Uterus (tissue), 4 donors: ENCODE measurements at places on chromosomes 6 and 20. TPM values are rescaled to one million over a fixed set of nuclear protein-coding genes. Genes with fewer than 3 reads are reported as not detected.

GRCh38 chr20:45459606-45460005 lies 9.9 kb upstream of the WFDC2 start:
- no peak for DNase-seq

- DNase-seq = no peak
Observed at GRCh38 chr20:52490711-52491430, 299.3 kb upstream of the ZFP64 start.

- DNase-seq = peak; percentile 30
Observed at GRCh38 chr20:44495802-44496481, 20.3 kb downstream of the TTPAL start.

GRCh38 chr6:150887978-150888563 lies 22.6 kb downstream of the MTHFD1L start:
- no peak for DNase-seq

Gene DYNLT2
- 2.7 TPM for total RNA-seq

- no peak for DNase-seq
Observed at GRCh38 chr6:25342802-25343201, 63.6 kb downstream of the CARMIL1 start.

- DNase-seq = no peak
Observed at GRCh38 chr6:31691564-31692108, 10.8 kb upstream of the LY6G5C start.

- DNase-seq = no peak
Observed at GRCh38 chr20:20410678-20411077, 42.8 kb downstream of the INSM1 start.

Gene HLA-DOA
- total RNA-seq = 8.2 TPM

Gene SAMD10
- 0.83 TPM for total RNA-seq

DNA sequence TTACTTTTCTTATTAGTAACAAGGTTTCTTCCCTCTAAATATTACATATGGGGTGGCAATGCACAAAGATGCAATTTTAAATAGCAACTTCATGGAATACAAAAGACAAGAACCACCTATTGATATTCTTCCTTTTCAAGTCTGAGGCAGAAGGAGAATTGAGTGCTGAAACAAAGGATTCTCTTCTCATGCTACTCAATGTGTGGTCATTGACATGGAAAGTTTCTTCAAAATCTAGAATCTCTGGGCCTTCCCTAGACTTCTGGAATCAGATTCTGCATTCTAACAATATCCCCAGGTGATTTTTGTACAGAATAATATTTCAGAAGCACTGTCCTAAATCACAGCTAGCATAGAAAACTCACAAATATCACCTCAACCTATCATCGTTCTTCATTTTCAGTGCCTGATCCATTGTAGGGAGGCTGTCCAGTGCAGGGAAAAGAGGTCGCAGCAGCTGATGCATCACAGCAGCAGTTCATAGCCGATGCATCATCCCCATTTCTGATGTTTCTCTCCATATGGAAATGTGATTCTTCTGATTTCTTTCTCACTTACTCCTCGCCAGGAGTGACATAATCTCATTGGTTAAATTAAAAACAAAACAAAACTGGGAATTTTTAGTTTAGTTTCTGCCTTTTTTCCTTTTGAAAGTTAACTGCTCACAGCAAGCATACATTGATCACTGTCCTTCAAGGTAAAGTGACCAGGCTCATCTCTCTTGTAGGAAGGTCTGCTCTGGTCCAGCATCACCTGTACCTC lies 139.5 kb upstream of the FAM83B start:
- DNase-seq = no peak

Gene CCDC28A
- 9.0 TPM for total RNA-seq

Gene MYLK4
- total RNA-seq = 1.2 TPM

Gene RPS10
- 1,812 TPM for total RNA-seq

Gene HLA-G
- not detected for total RNA-seq

- no peak for DNase-seq
Observed at GRCh38 chr6:1468126-1468525, 78.8 kb downstream of the FOXF2 start.

Gene REM1
- 0.59 TPM for total RNA-seq

- no peak for DNase-seq
Observed at GRCh38 chr20:45377269-45377668, 856 bp downstream of the TP53TG5 start.

DNA sequence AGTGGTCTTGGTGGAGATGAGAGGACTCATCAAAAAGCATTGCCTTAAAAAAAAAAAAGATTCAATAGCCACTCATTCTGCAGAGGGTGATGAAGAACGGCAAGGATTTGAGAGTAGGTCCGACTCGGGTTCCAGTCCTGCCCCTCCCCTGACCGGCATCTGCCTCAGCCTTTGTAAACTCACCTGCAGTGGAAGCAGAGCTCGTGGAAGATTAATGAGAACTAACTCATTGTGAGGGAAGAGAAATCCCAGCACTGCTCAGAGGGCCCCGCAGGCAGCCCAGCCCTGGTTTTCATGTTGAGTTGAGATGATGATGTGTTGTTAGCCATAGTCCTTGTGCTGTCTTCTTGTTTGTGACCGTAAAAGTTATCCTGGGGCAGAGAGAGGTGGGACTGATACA lies 59.4 kb downstream of the GCNT2 start:
- DNase-seq = no peak

Gene PTPRT
- total RNA-seq = 2.1 TPM

DNA sequence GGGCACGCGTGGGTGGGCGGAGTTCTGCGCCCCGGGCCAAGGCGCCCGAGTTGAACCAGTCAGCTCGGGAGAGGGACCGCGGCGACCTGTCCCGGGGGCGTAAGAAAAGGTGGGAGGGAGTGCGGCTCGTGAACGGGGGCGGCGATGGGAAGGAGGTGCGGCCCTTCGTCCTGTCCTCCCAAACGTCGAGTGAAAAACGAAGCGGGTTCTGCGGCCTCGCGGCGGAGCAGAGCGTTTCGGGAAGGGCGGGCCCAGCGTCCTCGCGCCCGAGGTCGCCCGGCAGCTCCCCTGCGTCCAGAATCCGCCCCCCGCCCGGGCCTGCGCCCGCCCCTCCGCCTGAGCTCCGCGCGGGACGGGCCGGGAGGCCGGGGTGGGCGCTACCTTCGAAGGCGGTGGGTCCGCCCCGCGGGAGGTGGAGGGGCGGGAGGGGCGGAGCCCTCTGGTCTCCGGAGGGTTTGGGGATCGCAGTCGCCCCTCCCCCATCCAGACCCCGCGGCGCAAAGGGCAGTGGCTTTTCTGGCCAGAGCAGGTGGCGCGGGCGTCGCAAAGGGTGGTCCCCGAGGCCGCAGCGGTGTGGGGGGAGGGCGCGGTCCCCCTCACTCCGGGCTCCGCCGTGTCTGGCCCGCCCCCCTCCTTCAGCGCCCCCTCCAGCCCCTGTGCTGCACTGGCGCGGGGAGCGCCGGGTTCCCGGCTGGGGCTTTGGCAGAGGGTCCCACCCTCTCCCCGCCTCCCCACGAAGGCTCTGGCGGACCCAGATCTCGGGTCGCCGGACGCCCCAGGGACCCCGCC lies 838 bp downstream of the STMN3 start:
- peak; percentile 45 for DNase-seq

DNA sequence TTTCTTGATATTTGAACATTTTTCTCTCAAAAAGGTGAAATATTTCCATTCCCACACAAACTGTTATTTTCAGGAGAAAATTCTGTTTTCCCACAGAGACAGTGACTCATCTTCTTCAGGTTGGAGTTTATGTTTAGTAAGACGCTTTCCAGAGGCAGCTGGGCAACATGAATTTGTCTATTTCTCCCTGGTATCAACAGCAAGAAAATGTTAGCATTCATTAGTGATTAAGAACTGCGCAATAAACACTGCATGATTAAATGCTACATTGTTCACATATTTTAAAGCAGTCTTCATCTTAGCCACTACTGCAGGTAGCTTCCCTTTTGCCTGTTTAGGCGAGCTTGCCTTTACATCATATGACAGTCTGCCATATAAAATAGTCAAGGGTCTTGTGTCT lies 295.7 kb downstream of the C6orf118 start:
- DNase-seq = no peak

Gene RBBP8NL
- 0.35 TPM for total RNA-seq

DNA sequence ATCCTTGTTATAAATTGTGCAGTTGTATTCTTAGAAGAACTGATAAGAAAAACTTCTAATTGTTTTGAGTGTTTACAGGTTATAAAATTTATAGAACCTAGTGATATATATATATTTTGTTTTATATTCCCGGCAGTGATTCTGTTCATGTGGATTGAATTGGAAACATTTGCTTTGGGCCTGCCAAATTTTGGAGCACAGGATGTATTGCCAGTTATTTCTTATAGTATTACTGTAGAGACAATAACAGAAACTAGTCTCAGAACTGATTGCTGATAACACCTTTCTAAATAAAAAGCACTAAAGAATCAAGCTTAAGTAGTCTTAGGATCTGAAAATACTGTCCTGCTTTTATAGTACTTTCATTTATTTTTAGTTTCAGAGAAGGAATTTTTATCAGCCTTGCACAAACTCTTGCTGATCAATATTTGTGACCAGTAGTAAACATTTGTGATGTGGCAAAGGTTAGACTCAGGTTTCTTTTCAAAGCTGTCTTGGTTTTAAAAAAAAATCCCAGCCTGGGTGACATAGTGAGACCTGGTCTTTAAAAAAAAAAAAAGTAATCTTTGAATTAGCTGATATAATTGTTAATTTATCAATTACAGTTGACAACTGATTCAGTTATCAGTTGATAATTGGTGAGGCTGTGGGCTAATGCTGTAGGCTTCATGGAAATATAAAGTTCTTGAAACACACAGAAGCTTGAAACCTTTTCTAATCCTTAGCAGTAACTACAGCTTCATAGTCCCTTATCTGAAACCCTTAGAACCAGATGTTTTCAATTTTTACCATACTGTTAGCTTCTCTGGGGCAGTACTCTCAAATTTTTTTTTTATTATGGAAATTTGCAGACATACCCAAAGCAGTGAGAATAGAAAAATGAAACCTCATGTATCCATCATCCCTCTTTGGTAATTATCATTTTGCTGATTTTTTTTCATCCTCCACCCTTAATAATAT lies 42.4 kb downstream of the RNGTT start:
- DNase-seq = no peak

Gene OPRM1
- 0.14 TPM for total RNA-seq

Gene TREM2
- not detected for total RNA-seq

GRCh38 chr6:1463751-1464426 lies 74.5 kb downstream of the FOXF2 start:
- DNase-seq = no peak

- DNase-seq = no peak
Observed at GRCh38 chr20:14820771-14821170, 483.4 kb upstream of the FLRT3 start.

DNA sequence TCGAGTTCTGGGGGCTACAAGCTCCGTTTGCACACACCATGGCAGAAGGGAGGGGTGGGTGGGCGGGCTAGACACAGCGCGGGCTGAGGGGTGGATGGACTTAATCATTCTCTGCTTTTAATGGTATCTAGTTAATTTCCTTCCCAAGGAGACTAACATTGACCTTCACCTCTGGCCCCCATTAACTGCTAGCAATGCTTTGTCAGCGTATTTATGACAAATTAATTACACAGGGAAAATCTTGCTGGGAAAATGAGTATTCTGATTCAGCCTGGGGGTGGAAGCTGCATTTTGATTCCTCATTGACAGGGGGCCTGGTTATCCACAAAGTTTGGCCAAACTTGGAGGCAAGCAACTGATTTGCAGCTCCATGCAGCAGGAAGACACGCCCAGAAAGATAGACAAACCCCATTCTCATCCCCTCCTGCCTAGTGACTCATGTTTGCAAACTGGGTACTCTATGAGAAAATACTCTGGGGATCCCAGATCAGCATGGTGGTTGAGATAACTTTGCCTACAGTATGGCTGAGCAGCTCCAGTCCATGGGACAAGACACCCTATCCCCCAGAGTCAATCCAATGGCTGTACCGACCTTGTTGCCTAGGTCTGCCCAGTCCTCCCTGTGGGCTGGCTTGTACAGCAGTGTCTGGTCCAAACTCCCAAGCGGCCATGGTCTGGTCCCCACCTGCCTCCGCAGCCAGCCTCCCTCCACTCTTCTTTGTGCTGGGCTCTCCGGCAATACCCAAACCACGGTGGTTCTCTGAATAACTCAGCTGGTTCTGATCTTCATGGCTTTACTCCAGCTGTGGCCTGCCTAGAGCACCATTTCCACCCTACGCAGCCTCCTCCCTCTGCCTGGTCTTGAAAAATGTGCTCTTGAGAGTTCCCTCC lies 19.7 kb downstream of the ZBP1 start:
- DNase-seq = no peak

GRCh38 chr6:99943846-99944245 lies 50.2 kb downstream of the MCHR2 start:
- DNase-seq = no peak

GRCh38 chr20:8951164-8951563 lies 117.7 kb upstream of the PLCB4 start:
- DNase-seq = no peak

DNA sequence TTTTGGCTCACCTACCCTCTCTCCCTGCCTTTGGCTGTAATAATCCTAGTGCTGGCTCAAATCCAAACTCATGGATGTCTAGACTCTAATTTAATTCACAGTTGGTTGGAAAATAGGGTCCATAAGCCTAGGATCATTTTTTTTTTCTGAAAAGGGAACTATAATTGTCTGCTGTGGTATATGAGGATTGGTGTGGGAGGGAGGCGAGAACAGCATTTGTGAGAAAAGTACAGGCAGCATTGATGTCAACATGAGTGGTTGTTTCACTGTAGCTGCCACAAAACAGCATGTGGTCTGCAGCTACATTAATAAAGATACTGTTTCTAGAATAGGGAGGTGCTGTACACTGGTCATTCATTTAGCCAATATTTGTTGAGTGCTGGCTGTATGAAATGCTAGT lies 18.6 kb upstream of the POLR1H start:
- DNase-seq = no peak

DNA sequence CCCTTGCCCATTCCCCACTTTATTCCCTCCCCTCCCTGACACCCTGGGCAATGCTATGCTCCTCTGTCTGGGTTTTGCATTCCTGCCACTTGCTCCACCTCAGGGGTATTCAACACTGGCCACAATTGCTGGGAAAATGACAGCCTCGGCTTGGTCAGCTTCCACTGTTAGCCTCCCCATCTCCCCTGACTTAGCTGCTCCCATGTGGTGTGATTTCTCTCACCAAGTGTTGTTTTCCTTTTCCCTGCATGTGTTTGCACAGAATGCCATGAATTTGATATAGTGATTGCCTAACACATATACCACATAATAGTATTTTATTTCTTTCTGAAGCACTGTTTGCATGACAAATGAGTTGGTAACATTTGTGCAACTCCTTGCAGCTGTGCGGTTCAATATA lies 1.4 kb upstream of the LEMD2 start:
- no peak for DNase-seq

DNA sequence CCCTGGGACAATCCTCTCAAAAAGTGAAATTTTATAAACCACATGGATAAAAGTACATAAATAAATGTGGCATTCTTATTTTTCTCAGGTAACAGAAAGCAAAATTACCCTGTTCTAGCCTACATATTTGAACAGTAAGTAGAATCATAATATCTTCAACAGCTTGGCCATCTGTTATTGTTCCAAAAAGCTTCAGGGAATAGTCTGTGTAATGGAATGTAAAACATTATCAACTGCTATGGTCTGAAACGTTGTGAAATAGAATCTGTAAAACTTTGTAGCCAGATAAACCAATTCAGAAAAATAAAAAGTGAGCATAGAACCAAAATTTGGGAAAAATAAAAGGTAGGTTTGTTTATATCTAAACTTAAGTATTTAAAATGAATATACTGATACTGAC lies 114.7 kb downstream of the THEMIS start:
- DNase-seq = no peak
